Breast epithelium (tissue), 4 donors: ENCODE measurements at places on chromosomes 1 and 21. TPM values are rescaled to one million over a fixed set of nuclear protein-coding genes. Genes with fewer than 3 reads are reported as not detected.
A peak's percentile ranks its signal among the peaks of the same experiment; 100 is the strongest.

Gene TCHHL1
- not detected for total RNA-seq

Gene PRDM16
- 3.8 TPM for total RNA-seq

Gene FAM177B
- 1.4 TPM for total RNA-seq

Gene CFAP74
- total RNA-seq, result not detected

Gene PTPRU
- total RNA-seq, result 32.5 TPM

Gene ZNF124
- 16.8 TPM for total RNA-seq

Gene DIRAS3
- 14.4 TPM for total RNA-seq

Gene KCNH1
- total RNA-seq, result not detected

Gene AGO1
- 26.1 TPM for total RNA-seq

Gene NBPF10
- total RNA-seq, result 3.4 TPM

Gene LORICRIN
- total RNA-seq, result not detected

GRCh38 chr21:40255518-40256444, 388.5 kb downstream of the PCP4 start:
- DNase-seq, result no peak

DNA sequence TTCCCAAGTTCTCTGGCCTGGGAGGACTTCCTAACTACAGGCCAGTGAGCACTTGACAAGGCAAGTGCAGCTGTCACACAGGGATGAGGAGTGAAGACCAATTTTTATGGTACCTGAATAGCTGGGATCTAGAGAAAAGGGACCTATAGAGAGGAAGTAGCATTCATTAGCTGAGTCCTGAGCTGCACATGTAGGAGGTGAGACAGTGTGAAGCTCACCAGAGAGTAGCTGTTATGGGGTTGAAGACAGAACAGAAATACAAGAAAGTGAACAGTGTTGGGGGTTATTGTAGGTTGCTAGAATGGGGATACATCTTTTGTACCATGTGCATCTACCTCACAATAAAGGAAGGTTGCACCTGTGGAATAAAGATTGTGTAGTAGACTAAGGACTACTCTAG, 37.7 kb upstream of the PYHIN1 start:
- DNase-seq, result no peak

DNA sequence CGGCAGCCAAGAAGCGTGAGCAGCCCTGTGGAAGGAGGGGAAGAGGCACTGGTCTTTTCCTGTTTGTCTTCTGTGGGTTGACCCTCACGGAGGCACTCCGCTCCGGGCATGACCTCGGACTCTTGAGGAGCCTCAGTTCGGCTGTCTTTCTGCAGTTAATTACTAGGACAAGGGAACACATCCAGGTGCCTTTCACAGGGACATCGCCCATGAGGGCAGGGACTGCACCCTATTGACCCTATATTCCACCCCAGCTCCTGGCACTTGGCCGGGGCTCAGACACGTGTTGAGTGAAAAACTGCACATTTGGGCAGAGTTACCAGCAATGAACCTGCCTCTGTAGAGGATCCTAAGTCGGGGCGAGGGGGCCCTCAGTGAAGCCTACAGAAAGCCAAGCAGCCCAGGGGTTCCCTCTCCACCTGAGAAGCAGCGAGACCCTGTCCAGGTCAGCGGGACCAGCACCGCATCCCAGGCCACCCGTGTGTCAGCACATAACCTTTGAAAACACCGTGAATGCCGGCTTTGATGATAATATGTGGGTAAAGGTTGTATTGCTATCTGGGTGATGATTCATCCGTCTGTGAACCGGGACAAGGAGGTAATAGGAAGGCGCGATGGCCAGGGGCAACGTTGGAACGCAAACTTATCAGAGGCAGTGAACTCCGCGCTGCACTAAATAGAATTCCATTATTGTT, 161.4 kb upstream of the ARHGEF16 start:
- no peak for DNase-seq

DNA sequence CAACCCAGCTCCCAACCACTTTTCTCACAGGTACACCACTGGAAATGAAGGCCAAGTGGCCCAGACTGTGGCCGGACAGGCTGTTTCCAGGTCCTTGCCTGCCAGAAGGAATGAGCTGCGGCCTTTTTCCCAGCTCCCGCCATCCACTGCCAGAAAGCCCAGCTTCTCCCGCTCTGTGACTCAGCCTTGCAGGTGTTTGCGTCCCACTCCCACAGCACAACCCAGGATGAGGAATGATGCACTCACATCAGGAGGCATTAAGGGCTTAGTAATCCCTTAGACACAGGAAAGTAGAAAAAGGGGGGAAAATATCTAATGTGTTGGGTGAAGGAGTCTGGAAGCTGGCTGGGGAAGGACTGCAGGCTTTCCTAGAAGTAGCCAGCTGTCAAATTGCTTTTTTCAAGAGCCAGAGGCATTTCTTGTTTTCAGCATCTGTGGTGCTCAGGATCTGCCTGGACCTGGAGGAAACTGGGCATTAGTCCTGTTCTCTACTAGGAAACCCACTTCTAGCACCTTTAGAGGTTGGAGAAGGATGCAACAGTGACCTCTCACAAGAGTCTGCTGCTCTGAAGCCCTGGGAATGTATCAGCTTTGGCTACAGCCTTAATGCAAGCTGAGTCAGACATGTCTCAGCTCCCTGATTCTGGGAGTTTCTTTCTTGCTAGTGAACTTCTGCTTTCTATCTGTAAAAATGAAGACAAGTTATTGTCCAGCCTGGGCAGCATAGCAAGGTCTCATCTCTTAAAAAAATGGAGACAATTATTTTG, 13.2 kb upstream of the MAP1LC3C start:
- no peak for DNase-seq

GRCh38 chr1:207336559-207337467, 15.3 kb downstream of the CD55 start:
- DNase-seq, result no peak

GRCh38 chr1:58809325-58810010, 25.6 kb upstream of the JUN start:
- no peak for DNase-seq

DNA sequence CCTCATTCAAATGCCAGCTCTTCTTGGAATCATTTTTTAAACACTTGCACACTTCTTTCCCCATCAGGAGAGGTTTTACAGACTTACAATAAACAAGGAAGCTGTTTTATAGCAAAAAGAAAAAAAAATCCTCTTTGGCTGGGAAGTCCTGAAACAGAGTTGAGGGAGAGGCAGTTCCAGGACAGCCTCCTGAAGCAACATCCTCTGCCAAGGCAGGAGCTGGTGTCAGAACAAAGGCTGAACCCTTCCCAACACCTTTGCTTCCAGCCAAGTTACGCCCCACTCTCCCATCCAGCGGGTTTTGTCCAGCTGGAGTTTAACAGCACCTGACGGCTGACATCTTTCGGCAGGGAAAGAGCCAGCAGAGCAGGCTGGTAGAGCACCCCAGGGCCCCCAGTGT, 287.8 kb downstream of the RRAGC start:
- DNase-seq, result peak; percentile 71

DNA sequence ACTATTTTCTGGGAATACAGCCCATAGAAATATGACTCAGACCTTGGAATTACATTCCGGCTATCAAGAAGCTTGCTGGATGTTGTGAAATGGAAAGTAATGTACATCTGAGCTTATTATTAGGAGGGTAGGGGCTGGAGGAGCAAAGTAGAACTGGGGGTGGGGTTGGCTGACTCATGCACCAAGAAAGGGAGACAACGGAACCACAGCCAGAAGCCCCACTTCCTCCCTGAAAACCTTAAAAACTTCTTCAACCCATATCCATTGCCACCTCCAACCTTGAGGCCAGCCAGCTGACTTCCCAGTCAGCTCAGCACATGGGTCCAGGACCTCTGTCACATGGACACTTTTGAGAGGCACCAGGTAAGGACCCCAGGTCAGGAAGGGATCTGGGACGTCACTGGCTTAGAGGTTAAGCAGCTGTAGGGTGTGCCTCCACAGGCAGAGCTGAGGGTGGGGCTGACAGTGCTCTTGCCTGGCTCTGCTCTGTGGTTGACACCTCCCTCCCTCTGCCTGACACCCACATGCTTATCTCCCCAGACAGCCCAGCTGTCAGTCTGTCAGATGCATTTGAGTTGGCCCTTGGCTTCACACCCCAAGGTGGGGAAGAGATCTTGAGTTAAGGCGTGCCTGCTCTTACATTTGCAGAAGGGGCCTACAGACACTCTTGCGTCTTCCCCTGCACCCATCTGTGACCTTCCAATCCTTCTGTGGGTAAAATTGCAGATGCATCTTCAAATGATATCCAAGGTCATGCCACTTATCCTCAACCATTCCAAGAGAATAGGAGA, 5.7 kb upstream of the ZNF683 start:
- no peak for DNase-seq

DNA sequence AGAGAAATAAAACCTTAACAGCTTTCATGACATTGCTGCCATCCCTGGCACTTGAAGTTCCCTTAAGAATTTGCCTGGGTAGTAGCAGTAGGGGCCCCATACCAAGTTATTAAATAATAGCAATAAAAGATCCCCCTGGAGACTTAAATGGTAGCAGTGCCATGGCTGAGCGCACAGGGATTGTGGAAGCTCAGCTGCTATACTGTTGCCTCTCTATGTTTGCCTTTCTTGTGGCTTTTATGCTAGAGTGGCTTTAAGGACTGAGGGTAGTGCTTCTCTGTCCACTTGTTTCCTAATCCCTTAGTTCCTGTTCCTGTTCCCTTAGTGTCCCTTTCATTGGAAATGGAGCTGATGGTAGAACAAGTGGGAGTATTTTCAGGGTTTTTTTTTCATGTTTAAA, 42.1 kb downstream of the NCF2 start:
- DNase-seq, result no peak

- DNase-seq, result no peak
These were observed 5.9 kb downstream of the NFYC start for GRCh38 chr1:40697436-40697835.

- no peak for DNase-seq
These were observed 889 bp upstream of the CCNL2 start for GRCh38 chr1:1399872-1400575.

- DNase-seq, result no peak
These were observed 141.1 kb upstream of the ETV3 start for GRCh38 chr1:157279138-157279801.

- DNase-seq, result no peak
These were observed 58.1 kb upstream of the IGSF5 start for GRCh38 chr21:39686646-39687468.

- peak; percentile 59 for DNase-seq
These were observed at the start of gene ST6GALNAC3 for GRCh38 chr1:76074321-76075187. Gene ST6GALNAC3 (plus strand): TSS chr1:76074746.

DNA sequence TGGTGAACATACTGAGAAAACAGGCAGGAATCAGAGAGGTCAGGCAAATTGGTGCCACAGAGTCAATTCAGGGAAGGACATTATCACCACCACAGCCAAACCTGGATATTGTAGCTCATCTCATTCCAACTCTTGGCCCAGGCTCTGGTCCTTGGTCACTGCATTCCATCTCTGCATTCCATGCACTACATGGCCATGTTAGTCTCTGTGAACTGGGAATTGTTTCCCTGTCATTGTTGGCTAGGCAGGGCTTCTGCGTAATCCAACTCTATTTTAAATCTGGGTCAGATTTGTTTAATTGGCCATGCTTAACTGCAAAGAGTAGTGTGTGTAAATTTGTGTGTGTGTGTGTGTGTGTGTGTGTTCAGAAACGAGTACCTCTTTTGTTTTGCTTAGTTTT, 837.6 kb upstream of the ADAMTS5 start:
- no peak for DNase-seq

DNA sequence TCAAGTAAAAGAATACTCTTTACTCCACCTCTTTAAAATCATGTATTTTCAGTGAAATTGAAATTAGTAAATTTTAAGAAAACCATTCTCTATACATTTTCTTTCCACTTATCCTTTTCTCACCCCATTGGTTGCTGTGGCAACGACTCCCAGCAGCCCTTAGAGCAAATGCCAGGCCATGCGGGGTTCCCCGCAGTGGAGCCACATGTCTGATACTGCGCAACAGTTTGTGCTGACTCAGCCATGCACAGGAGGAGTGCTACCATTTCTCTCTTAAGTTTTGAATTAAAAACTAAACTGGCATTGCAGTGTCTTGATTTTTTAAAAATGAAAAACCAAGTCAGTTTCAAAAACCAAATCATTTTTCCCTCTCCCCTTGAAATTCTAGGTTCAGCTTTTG, 214.1 kb upstream of the L1TD1 start:
- DNase-seq, result no peak

GRCh38 chr1:199404191-199404590, 623.3 kb upstream of the NR5A2 start:
- DNase-seq, result no peak

- DNase-seq, result peak; percentile 45
These were observed 2.8 kb upstream of the PHC2 start for GRCh38 chr1:33433509-33434362.

- DNase-seq, result no peak
These were observed 289.7 kb downstream of the HHAT start for GRCh38 chr1:210618369-210618768.

- no peak for DNase-seq
These were observed 1.6 kb downstream of the PADI2 start for GRCh38 chr1:17117451-17118265.

DNA sequence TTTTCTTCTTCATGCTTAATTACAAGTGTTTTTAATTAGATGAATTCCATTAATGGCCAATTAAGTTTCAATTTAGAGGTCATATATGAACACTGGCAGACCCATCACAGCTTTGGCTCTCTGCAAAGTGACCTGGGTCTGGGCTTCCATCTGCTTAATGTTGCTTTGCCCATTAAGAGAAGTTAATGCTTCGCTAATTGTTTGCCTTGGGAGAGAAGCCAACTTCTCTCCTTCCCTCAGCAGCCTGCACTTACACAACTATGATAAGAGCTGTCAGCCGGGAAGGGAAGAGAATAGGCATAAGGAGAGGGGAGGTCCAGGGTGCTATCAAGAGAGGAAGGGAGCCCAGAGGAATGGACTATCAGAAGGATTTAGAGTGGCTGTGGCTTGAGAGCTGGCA, 29.0 kb upstream of the CCDC190 start:
- no peak for DNase-seq

GRCh38 chr1:71047635-71048607, at the start of gene PTGER3:
Gene PTGER3 (minus strand): TSS chr1:71047816. CDS start chr1:71047577, 239 bp downstream.
- peak; percentile 84 for DNase-seq

GRCh38 chr1:172125812-172126430, 284.6 kb downstream of the DNM3 start:
- no peak for DNase-seq

GRCh38 chr1:151535326-151536271, 4.5 kb upstream of the TUFT1 start:
- DNase-seq, result no peak

- no peak for DNase-seq
These were observed 90.4 kb upstream of the EDN2 start for GRCh38 chr1:41574842-41575241.
